ENCODE measurements at places on chromosomes 1 and 21. TPM values are rescaled to one million over a fixed set of nuclear protein-coding genes. Genes with fewer than 3 reads are reported as not detected.

MAEL gene
- total RNA-seq: 2.7 TPM

DNA sequence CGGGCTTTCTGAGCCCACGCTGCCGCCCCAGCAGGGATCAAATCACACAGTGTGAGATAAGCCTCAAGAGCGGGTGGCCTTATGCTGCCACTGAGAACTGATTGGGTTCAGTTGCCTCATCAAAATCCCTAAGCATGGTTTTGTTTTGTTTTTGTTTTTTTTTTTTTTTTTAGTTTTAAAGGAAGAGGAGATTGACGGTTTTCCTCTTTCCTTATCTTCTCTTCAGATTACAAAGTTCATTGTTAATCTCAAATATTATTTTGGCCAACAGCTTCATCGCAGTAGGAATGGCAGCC is 651 bp downstream of the COA6 start:
- H3K27ac ChIP-seq: peak overlapping the region; percentile 95
- peak overlapping the region; percentile 72 for H3K4me3 ChIP-seq

GRCh38 chr1:176733661-176734060 is 270.7 kb downstream of the PAPPA2 start:
- no peaks in the 10 kb centered on the region for H3K4me1 ChIP-seq
- no peak overlapping the region for H3K4me3 ChIP-seq
- DNase-seq: no peak

CNKSR1 gene
- total RNA-seq: 1.1 TPM

VAV3 gene
- total RNA-seq: 1.1 TPM

ADGRL4 gene
- total RNA-seq: 17.5 TPM

PGLYRP4 gene
- total RNA-seq: not detected

CCDC190 gene
- total RNA-seq: not detected

THBS3 gene
- total RNA-seq: 5.6 TPM

- H3K27me3 ChIP-seq: no peaks in the 10 kb centered on the region
- DNase-seq: no peak
- H3K4me3 ChIP-seq: no peak overlapping the region
- no peak overlapping the region for H3K27ac ChIP-seq
- no peaks in the 10 kb centered on the region for H3K36me3 ChIP-seq
Measured at GRCh38 chr1:172397221-172397620, 23.3 kb upstream of the C1orf105 start.

C1orf50 gene
- total RNA-seq: 5.8 TPM

DNA sequence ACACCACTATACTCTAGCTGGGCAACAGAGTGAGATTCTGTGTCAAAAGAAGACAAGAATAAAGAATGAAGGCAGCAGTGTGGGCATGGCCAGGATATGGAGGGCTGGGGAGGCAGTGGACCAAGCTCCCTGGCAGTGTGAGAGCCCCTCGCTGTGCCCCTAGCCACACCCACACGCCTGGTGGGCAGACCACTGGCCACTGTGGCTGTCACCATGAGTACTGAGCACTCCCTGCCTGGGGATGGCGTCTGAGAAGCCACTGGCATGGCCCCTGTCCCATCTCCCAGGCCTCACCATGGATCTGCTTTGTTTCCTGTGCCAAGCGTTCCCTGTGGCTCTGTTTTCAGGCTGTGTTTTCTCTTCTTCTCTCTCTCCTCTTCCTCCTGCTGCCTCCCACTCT is 51.7 kb downstream of the STUM start:
- no peak overlapping the region for H3K27ac ChIP-seq
- H3K27me3 ChIP-seq: no peaks in the 10 kb centered on the region
- H3K36me3 ChIP-seq: no peaks in the 10 kb centered on the region
- no peak overlapping the region for H3K4me3 ChIP-seq
- H3K4me1 ChIP-seq: peaks cover 24% of the 10 kb centered on the region

DNA sequence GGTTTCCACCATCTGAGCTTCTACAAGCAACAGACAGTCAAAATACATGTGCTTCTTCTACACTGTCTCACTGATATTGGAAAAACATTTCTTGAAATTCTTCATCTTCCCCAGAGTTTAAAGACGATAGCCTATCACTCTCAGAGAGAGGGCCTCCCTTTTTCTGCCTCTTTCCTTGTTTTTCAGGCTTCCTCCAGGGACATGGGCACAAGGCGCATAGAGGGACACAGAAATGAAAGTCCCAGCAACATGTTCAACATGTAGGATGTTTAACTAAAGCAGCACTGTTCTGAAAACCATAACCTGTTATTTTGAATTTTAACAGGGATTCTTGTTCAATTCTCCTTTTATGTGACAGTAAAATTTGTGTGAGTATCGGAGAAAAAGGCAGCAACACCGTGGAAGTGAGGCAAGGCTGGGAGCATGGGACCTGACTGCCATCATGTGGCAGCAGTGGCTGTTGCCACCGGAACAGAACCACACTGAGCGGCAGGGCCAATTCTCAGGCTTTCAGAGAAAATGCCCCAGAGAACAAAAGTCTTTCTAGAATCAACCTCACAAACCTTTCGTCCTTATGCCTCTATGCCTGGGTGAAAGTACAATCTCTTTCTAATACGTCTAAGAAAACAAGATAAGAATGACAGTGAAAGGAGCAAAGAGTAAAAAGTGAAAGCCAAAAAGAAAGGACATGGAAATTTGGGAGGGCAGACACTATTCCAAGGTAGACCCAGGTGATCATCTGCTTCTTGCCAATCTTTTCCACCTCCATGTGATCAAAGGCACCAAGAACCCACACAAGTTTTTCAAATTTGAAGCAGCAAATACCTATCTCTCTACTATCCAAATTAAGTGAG is 54.5 kb downstream of the PCNX2 start:
- no peaks in the 10 kb centered on the region for H3K27me3 ChIP-seq
- no peak overlapping the region for H3K27ac ChIP-seq
- DNase-seq: peak; percentile 72
- no peak overlapping the region for H3K4me3 ChIP-seq
- H3K36me3 ChIP-seq: no peaks in the 10 kb centered on the region

- peak; percentile 70 for DNase-seq
- no peaks in the 10 kb centered on the region for H3K27me3 ChIP-seq
- H3K36me3 ChIP-seq: no peaks in the 10 kb centered on the region
- peak overlapping the region; percentile 60 for H3K27ac ChIP-seq
- peaks cover 11% of the 10 kb centered on the region for H3K4me1 ChIP-seq
- no peak overlapping the region for H3K4me3 ChIP-seq
Measured at GRCh38 chr1:2330519-2331199, 60.7 kb downstream of the MORN1 start.

SMIM34 gene
- total RNA-seq: not detected

All from heart left ventricle (tissue), 16 donors.